Adrenal gland (tissue), 19 donors: ENCODE measurements at places on chromosomes 16 and 17. TPM values are rescaled to one million over a fixed set of nuclear protein-coding genes. Genes with fewer than 3 reads are reported as not detected.

GRCh38 chr16:1169285-1170075, 16.6 kb downstream of the CACNA1H start:
- no peak overlapping the region for H3K4me3 ChIP-seq
- H3K27me3 ChIP-seq, result no peaks in the 10 kb centered on the region
- no peaks in the 10 kb centered on the region for H3K36me3 ChIP-seq
- peaks cover 6% of the 10 kb centered on the region for H3K4me1 ChIP-seq
- no peak overlapping the region for H3K27ac ChIP-seq

GRCh38 chr17:57567251-57567650, 177.8 kb downstream of the CCDC182 start:
- no peaks in the 10 kb centered on the region for H3K36me3 ChIP-seq
- H3K27ac ChIP-seq, result no peak overlapping the region
- no peak overlapping the region for H3K4me3 ChIP-seq
- H3K4me1 ChIP-seq, result peaks cover 5% of the 10 kb centered on the region

DNA sequence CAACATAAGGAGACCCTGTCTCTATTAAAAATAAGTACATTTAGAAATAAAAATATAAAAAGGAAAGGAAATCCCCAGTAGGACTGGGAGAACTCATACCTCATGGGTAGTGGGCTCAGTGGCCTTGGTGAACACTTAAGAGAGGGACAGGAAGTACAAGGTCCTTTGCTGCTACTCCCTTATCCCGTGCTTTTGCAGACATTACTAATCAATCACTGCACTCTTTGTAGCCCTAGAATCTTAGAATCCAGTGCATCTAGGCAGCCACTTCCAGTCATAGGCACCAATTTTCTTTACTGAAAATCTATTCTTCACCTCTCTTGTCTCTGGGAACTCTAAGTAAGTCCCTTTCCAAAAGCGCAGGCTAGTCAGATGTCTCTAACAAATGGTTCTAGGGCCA, 183.1 kb downstream of the SNX29 start:
- no peak overlapping the region for H3K4me3 ChIP-seq
- no peak overlapping the region for H3K27ac ChIP-seq
- no peaks in the 10 kb centered on the region for H3K36me3 ChIP-seq
- DNase-seq, result no peak
- H3K4me1 ChIP-seq, result no peaks in the 10 kb centered on the region
- H3K27me3 ChIP-seq, result no peaks in the 10 kb centered on the region

GRCh38 chr16:73399486-73399885, 351.6 kb upstream of the ZFHX3 start:
- no peaks in the 10 kb centered on the region for H3K27me3 ChIP-seq
- no peak overlapping the region for H3K4me3 ChIP-seq
- H3K4me1 ChIP-seq, result no peaks in the 10 kb centered on the region
- no peaks in the 10 kb centered on the region for H3K36me3 ChIP-seq
- no peak for DNase-seq

GRCh38 chr16:66568355-66568754, 2.1 kb downstream of the CMTM1 start:
- DNase-seq, result no peak
- no peak overlapping the region for H3K27ac ChIP-seq
- H3K4me1 ChIP-seq, result peaks cover 12% of the 10 kb centered on the region
- H3K4me3 ChIP-seq, result no peak overlapping the region
- H3K27me3 ChIP-seq, result no peaks in the 10 kb centered on the region

- H3K36me3 ChIP-seq, result no peaks in the 10 kb centered on the region
- H3K4me1 ChIP-seq, result no peaks in the 10 kb centered on the region
- no peak overlapping the region for H3K27ac ChIP-seq
Observed at GRCh38 chr17:7192271-7192937, 13.2 kb upstream of the ASGR1 start.

DNA sequence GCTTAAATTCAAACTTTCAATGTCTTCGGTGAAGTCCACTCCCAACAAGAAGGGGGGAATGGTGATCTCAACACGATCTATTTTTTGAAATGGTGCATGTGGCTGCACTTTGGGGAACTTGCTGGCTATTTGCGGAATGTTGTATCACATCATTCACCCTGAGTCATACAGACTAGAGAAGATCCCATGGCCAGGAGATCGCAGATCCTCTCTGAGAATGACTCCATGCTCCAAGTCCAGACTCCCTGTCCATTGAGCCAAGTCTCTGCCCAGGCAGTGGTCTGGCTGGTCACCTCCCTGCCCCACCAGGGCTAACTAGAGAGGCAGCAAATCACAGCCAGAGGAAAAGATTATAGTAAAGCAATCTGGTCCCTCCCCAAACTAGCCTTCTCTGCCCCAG, 120.6 kb downstream of the XYLT1 start:
- H3K4me3 ChIP-seq, result no peak overlapping the region
- H3K4me1 ChIP-seq, result peaks cover 26% of the 10 kb centered on the region
- DNase-seq, result no peak
- H3K36me3 ChIP-seq, result no peaks in the 10 kb centered on the region

DNA sequence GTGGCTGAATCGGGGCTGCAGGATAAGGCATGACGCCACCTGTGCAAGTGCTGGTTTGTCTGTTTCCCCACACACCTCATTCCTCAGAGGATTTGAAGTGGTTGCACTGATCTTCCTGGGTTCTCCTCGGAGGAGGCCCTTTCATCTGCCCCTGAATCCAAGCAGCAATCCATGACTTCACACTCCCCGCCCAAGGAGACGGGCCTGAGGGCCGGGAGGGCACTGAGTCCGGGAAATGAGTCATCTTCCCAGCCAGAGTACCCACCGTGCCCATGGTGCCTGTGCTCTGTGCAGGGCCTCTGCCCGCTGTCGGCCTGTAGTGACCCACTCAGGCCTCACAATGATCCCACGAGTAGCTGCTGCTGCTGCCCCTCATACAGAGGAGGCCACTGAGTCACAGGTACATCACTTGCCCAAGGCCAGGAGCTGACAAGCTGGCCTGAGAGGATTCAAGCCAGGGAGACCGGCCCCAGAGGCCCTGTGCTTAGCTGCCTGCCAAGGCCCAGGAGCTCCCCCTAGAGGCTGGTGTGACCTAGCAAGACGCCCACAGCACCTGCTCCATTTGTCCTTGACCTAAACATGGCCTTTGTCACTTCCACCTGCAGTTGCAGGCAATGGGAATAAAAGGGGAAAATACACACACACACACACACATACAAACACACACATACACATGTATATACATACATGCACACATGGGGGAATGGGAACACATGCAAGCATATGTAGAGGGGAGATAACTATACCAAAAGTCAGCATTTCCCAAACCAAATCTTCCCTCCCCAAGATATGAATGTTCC, 240.0 kb downstream of the C16orf95 start:
- H3K27ac ChIP-seq, result no peak overlapping the region
- H3K27me3 ChIP-seq, result no peaks in the 10 kb centered on the region
- H3K4me1 ChIP-seq, result no peaks in the 10 kb centered on the region
- no peaks in the 10 kb centered on the region for H3K36me3 ChIP-seq
- H3K4me3 ChIP-seq, result no peak overlapping the region

DNA sequence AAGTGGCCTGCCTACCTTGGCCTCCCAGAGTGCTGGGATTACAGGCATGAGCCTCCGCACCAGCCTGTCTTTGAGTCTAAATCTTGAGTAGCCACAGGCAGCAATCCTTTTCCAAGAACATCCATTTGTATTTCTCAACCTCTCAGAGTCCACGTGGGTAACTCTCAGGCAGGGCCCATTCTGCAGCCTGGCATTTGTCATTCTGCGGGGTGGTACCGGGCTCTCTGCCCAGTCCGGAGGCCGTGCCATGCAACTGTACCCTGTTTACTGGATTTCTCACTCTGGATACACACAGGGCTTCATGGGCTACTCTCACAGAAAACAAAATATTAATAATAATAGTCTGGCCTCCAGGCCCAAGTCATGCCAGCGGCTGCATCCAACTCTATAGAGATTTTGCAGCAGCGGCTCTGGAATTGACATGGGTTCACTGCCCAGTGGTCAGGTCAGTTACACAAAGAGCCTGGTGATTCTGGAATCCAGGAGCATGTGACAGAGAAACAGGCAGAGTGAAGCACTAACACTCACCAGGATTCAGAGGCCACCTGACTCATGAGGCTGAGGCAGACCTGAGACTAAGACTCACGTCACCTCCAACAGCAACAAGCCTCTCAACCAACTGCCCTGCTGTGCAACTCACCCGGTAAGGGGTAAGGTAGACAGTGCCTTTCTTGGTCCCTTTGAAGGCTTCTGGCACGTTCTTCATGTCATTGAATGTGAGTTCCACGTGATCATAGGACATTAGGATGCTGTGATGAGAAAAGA, 4.0 kb downstream of the WBP2 start:
- peak overlapping the region; percentile 41 for H3K27ac ChIP-seq
- H3K4me3 ChIP-seq, result no peak overlapping the region
- peak; percentile 74 for DNase-seq
- no peaks in the 10 kb centered on the region for H3K27me3 ChIP-seq

GRCh38 chr17:8151641-8152111, 528 bp downstream of the PER1 start:
- H3K27me3 ChIP-seq, result no peaks in the 10 kb centered on the region
- H3K4me1 ChIP-seq, result peaks cover 29% of the 10 kb centered on the region
- peak overlapping the region; percentile 46 for H3K4me3 ChIP-seq
- H3K36me3 ChIP-seq, result no peaks in the 10 kb centered on the region
- peak overlapping the region; percentile 100 for H3K27ac ChIP-seq

DNA sequence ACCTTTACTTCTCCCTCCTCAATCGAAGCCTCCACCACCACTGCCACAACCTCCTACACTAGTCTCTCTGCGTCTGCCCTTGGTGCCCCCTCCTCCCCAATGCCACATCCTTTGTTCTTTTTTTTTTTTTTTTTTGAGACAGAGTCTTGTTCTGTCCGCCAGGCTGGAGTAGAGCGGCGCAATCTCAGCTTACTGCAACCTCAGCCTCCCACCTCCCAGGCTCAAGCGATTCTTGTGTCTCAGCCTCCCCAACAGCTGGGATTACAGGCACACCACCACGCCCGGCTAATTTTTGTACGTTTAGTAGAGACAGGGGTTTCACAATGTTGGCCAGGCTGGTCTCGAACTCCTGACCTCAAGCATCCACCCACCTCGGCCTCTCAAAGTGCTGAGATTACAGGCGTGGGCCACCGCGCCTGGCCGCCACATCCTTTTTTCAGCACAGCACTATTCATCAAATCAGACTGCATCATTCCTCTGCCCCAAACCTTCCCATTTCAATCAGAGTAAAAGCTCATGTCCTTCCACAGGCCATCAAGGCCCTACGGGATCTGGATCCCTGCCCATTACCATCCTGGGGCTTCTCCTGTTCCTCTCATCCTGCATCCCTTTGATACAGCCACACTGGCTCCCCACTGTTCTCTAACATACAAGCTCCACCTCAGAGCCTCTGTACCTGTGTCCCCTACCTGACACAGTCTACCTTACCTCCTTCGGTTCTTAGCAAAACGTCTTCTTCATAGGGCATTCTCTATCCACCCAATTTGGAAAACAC, 2.0 kb downstream of the KLHL11 start:
- no peak overlapping the region for H3K27ac ChIP-seq
- no peak overlapping the region for H3K4me3 ChIP-seq
- peaks cover 11% of the 10 kb centered on the region for H3K36me3 ChIP-seq
- no peak for DNase-seq
- no peaks in the 10 kb centered on the region for H3K27me3 ChIP-seq

DNA sequence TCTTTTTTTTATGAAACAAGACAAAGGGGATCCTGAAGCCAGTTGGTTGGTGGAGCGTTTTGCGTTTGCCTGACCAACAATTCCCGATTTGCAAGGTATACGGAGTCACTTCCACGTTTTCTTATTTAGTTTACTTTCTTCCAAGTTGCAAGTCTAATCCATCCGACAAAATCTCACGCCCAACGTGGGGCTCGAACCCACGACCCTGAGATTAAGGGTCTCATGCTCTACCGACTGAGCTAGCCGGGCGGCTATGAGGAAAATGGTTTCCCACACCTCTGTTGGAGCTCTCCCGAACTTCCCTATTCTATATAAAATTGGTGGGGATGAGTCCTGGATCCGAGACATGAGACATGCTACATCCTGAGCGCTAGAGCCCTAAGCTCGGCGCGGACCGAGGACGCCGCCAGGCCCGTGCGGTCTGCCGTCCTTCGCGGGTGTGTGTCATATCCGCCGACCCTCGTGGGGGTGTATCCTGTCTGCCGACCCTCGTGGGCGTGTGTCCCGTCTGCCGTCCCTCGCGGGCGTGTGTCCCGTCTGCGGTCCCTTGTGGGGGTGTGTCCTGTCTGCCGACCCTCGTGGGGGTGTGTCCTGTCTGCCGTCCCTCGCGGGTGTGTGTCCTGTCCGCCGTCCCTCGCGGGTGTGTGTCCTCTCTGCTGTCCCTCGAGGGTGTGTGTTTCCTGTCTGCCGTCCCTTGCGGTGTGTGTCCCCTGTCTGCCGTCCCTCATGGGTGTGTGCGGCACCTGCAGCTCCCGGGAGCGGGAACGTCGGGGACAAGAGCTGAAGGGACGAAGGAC, 22.6 kb downstream of the ZNF213 start:
- H3K27ac ChIP-seq, result peak overlapping the region; percentile 54
- H3K4me1 ChIP-seq, result peaks cover 7% of the 10 kb centered on the region
- no peaks in the 10 kb centered on the region for H3K36me3 ChIP-seq
- DNase-seq, result peak; percentile 66
- H3K27me3 ChIP-seq, result no peaks in the 10 kb centered on the region

- peak; percentile 85 for DNase-seq
- H3K36me3 ChIP-seq, result no peaks in the 10 kb centered on the region
- H3K27ac ChIP-seq, result peak overlapping the region; percentile 92
Observed at GRCh38 chr16:1770328-1771187, 785 bp downstream of the NME3 start.

DNA sequence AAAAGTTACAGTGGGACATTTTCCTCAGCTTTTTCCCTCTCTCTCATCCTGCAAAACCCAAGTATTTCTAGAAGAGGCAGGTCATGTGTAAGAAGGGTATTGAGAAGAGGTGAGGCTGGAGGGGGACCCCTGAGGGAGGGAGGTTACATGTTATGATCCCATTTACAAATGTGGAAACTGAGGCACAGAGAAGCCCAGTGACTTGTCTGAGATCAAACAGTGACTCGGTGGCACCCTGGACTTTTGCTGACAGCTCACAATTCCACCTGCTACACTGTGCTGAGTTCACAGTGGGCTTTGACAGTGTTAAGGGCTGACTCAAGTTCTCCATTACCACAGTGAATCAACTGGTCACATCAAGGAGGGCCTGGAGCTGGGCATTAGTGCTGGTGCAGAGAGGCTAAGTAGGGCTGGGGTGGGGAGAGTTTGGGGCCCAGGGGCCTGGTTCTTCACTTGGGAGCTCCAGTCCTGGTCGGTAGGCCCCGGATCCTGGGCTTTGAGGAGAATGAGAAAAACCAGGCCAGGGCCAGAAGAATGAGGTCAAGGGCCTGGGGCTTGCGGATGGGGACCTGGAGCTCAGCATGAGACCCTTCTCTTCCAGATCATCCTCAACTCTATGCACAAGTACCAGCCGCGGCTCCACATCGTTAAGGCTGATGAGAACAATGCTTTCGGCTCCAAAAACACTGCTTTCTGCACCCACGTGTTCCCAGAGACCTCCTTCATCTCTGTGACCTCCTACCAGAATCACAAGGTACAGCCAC, 26.0 kb downstream of the TBX4 start:
- DNase-seq, result no peak
- H3K4me1 ChIP-seq, result no peaks in the 10 kb centered on the region
- H3K27ac ChIP-seq, result no peak overlapping the region

- no peaks in the 10 kb centered on the region for H3K27me3 ChIP-seq
- H3K4me3 ChIP-seq, result no peak overlapping the region
- H3K4me1 ChIP-seq, result peaks cover 5% of the 10 kb centered on the region
- DNase-seq, result no peak
- H3K36me3 ChIP-seq, result no peaks in the 10 kb centered on the region
- no peak overlapping the region for H3K27ac ChIP-seq
Observed at GRCh38 chr16:88448461-88449266, 4.4 kb upstream of the ZFPM1 start.

RHBDF1 gene
- 6.7 TPM for total RNA-seq

STH gene
- not detected for total RNA-seq
